Ascending aorta (tissue), 2 donors: ENCODE measurements at places on chromosomes 7 and 10.
A peak's percentile ranks its signal among the peaks of the same experiment; 100 is the strongest.

- DNase-seq = no peak
- H3K4me3 ChIP-seq = no peak overlapping the region
- H3K36me3 ChIP-seq = no peaks in the 10 kb centered on the region
- no peaks in the 10 kb centered on the region for H3K27me3 ChIP-seq
- H3K4me1 ChIP-seq = peaks cover 10% of the 10 kb centered on the region
- H3K27ac ChIP-seq = peak overlapping the region; percentile 29
Observed at GRCh38 chr7:82247814-82248433, 195.7 kb downstream of the CACNA2D1 start.

- H3K27me3 ChIP-seq = no peaks in the 10 kb centered on the region
- peaks cover 3% of the 10 kb centered on the region for H3K4me1 ChIP-seq
- no peak for DNase-seq
Observed at GRCh38 chr10:50567384-50567783, 56.4 kb downstream of the SGMS1 start.

- H3K27me3 ChIP-seq = no peaks in the 10 kb centered on the region
- peaks cover 2% of the 10 kb centered on the region for H3K4me1 ChIP-seq
- H3K27ac ChIP-seq = no peak overlapping the region
- peak overlapping the region; percentile 3 for H3K4me3 ChIP-seq
Observed at GRCh38 chr10:91034494-91035159, 113.7 kb upstream of the ANKRD1 start.

DNA sequence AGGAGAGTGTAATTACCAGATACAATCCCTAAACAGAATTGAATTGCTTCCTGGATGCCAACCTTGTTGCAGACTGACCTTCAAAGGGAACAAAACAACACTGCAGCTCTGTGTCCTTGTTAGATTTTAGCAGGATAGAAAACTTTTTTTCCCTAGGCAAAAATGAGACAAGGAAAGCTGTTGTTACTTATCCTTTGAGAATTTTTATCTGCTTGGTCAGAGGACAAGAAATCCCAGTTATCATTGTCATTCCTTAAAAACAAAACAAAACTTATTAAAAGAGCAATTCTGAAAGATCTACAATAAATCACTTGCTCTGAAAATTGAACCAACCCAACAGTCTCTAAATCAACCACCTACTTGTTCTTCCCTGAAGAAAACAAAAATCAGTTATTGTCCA lies 652.6 kb downstream of the REEP3 start:
- no peaks in the 10 kb centered on the region for H3K27me3 ChIP-seq
- H3K4me3 ChIP-seq = no peak overlapping the region
- no peak overlapping the region for H3K27ac ChIP-seq
- DNase-seq = no peak
- H3K4me1 ChIP-seq = no peaks in the 10 kb centered on the region

- no peaks in the 10 kb centered on the region for H3K36me3 ChIP-seq
- no peak overlapping the region for H3K4me3 ChIP-seq
- H3K27me3 ChIP-seq = no peaks in the 10 kb centered on the region
- H3K4me1 ChIP-seq = no peaks in the 10 kb centered on the region
Observed at GRCh38 chr7:129796186-129796775, 156.5 kb downstream of the UBE2H start.

DNA sequence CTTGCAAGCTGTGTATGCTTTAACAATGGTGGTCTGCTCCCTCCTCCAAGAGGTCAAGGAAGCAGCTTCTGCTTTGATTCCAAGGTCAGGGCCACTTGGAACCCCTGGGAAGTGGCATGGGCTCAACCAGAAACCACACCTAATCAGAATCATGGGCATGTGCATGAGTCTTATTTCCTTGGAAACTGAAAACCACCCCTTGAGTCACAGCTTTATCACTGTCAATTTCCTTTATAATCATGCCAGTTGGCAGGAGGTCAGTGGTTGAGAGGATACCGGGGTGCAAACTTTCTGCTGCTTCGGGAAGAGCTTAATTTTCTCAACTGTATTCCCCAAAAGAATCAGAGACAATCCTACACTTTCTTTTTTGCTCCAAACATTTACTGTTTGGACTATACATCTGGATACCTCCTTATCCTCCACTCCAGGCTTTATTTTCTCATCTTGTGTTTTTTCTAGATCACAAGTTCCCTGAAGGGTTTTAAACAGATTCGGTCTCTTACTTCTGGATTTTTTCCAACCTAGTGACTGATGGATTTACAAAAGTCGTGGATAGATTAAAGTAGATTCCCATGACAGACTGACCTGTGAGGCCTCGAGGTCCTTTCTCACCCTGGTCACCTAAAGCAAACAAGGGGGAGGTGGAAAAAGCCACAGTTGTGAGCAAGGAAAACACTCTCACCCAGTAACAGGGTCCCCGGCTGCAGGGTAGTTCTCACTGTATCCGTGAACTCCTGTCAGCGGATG lies 36.0 kb downstream of the COL17A1 start:
- H3K36me3 ChIP-seq = no peaks in the 10 kb centered on the region
- DNase-seq = peak; percentile 42
- no peaks in the 10 kb centered on the region for H3K4me1 ChIP-seq
- no peak overlapping the region for H3K4me3 ChIP-seq
- no peak overlapping the region for H3K27ac ChIP-seq
- H3K27me3 ChIP-seq = no peaks in the 10 kb centered on the region

GRCh38 chr7:43071604-43072003 lies 40.8 kb upstream of the HECW1 start:
- H3K4me3 ChIP-seq = no peak overlapping the region
- H3K36me3 ChIP-seq = no peaks in the 10 kb centered on the region

DNA sequence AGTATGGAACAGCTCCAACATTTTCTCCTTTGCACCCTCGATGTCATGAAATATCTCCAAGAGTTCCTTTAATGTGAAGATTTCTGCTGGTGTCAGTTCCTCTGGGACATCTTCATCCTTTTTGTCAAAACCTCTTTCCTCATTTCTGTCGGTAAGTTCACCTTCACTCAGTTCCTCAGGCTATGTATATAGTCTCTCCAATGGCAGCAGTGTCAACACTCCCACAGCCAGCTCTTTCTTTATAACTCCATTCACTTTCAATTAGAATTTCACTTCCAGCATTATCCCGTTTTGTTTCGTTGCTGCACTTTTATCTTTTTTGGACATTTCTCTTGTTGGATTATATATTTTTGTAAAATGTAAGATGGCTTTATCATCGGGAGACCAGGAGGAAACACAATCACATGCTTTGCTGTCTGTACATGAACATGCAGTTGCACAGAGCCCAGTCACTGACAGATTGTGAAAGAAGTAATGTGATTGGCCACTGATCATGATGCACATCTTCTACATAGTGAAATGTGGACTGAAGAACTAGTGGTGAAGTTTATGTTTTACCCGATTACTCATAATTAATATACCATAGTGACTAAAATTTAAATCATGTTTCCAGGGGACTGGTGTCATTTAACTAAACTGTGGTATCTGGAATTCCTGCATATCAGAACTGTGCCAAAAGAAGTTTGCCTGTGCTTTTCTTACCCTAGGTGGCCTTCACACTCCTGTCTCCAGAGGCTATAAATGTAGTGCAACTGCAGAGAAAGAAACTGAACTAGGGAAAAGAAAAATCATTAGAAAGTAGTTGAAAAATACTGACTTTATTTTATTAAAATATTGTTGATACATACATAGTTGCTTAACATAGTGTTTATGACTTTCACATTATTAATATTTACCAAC lies 289.6 kb downstream of the PPP1R3A start:
- no peaks in the 10 kb centered on the region for H3K4me1 ChIP-seq
- H3K36me3 ChIP-seq = no peaks in the 10 kb centered on the region
- no peak for DNase-seq
- H3K27ac ChIP-seq = no peak overlapping the region

GRCh38 chr7:42511027-42511426 lies 274.0 kb upstream of the GLI3 start:
- no peaks in the 10 kb centered on the region for H3K36me3 ChIP-seq
- H3K4me1 ChIP-seq = no peaks in the 10 kb centered on the region
- no peak overlapping the region for H3K27ac ChIP-seq
- no peak for DNase-seq

- no peak overlapping the region for H3K27ac ChIP-seq
- no peak for DNase-seq
- H3K36me3 ChIP-seq = no peaks in the 10 kb centered on the region
- H3K4me1 ChIP-seq = no peaks in the 10 kb centered on the region
- H3K4me3 ChIP-seq = no peak overlapping the region
Observed at GRCh38 chr10:64494901-64495300, 973.7 kb downstream of the REEP3 start.

- H3K27ac ChIP-seq = no peak overlapping the region
- H3K4me3 ChIP-seq = no peak overlapping the region
Observed at GRCh38 chr7:83738291-83738835, 89.4 kb upstream of the SEMA3E start.

DNA sequence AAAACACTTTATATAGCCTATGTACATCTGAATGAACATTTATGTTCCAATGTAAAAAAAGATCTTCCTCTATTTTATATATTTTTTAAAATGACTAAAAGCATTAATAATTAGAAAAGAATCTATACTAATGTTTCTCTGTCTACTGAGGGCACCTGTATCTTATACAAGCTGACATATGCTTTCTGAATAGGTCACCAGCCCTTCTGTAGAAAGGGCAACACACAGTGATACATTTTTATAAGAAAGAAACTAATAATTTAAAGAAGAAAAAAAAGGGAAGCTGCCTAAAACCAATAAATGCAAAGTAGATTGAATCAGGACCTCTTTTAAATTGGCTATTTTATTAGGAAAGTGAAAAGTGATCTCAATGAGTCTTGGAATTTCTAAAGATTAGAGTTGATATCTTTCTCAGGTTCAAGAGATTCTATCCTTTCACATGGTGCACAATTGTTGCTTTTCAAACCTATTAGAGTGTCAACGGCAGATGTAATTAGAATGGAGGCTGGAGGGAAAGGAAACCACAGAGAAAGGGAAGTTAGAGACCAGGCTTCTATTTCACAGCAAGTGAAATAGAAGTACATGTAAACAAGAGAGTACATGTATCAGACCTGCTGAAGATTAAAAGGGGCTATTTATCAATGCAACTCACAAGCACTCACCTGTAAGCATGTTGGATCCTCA lies 6.3 kb downstream of the MTPN start:
- no peak overlapping the region for H3K4me3 ChIP-seq
- H3K36me3 ChIP-seq = no peaks in the 10 kb centered on the region
- no peaks in the 10 kb centered on the region for H3K27me3 ChIP-seq
- H3K27ac ChIP-seq = no peak overlapping the region

DNA sequence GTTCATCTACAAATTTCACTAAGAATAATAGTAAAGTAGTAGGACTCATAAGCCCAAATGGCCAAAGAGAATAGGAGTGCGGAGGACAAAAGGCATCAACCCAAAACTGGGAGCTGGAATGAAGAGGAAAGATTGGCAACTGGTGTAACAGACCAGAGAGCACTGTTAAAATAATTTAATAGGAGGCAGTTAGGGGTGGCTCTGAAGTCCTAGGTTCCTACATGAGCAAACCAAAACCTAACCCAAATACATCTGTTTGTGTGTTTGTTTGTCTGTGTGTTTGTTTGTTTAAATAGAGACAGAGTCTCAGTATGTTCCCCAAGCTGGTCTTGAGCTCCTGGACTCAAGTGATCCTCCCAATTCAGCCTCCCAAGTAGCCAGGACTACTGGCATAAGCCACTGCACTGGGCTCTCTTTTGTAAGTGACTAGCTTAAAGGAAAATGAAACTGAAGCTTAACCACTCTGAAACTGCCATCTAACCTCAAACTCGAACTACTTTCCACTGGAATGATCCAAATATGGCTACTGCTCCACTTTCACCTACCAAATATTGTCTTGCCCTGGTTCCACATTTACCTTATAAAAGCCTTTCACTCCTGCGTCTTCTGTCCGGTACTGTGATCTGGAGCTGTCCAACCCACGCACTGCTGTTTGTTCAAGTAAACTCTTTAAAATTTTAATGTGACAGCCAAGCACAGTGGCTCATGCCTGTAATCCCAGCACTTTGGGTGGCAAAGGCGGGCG lies 94.9 kb downstream of the AKR1D1 start:
- H3K27me3 ChIP-seq = no peaks in the 10 kb centered on the region
- no peak overlapping the region for H3K4me3 ChIP-seq
- no peaks in the 10 kb centered on the region for H3K36me3 ChIP-seq
- no peak overlapping the region for H3K27ac ChIP-seq
- no peaks in the 10 kb centered on the region for H3K4me1 ChIP-seq

GRCh38 chr10:125149680-125150047 lies 10.7 kb downstream of the CTBP2 start:
- H3K4me1 ChIP-seq = peaks cover 85% of the 10 kb centered on the region
- DNase-seq = no peak
- peaks cover 3% of the 10 kb centered on the region for H3K36me3 ChIP-seq

- H3K4me3 ChIP-seq = no peak overlapping the region
- no peaks in the 10 kb centered on the region for H3K36me3 ChIP-seq
- H3K4me1 ChIP-seq = peaks cover 3% of the 10 kb centered on the region
- H3K27ac ChIP-seq = no peak overlapping the region
Observed at GRCh38 chr10:59857921-59858320, 48.4 kb downstream of the CCDC6 start.

DNA sequence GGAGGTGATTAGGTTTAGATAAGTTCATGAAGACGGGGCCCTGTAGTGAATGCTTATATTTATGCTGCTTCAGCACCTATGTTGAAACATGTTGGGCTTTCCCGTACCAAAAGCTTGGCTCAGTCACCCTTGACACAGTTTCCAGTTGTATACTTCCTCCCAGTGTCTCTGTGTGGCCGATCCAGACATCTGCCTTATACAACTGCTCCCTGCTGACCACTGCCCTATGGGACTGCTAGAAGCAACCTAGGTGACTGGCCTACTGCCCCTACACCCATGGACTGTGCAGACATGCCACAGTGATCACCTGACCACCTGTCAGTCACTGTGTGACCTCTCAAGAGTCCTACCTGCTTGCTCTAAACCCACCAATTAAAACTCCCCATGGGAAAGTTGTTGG lies 22.6 kb upstream of the TSPAN13 start:
- DNase-seq = no peak
- H3K27me3 ChIP-seq = no peaks in the 10 kb centered on the region
- no peak overlapping the region for H3K27ac ChIP-seq
- no peak overlapping the region for H3K4me3 ChIP-seq

GRCh38 chr10:11162828-11163599 lies 145.3 kb downstream of the CELF2 start:
- no peaks in the 10 kb centered on the region for H3K36me3 ChIP-seq
- H3K4me1 ChIP-seq = peaks cover 5% of the 10 kb centered on the region
- H3K27me3 ChIP-seq = no peaks in the 10 kb centered on the region
- H3K27ac ChIP-seq = no peak overlapping the region
